Fibroblast of skin of left biceps (primary cell): ENCODE measurements at places on chromosomes 4 and X.

GRCh38 chrX:20173856-20174255 is 32.2 kb upstream of the EIF1AX start:
- no peak for DNase-seq

- DNase-seq = no peak
Measured at GRCh38 chr4:167020410-167020809, 213.9 kb downstream of the SPOCK3 start.

- no peak for DNase-seq
Measured at GRCh38 chr4:64727960-64728359, 318.7 kb upstream of the TECRL start.

GRCh38 chrX:118655561-118656246 is 71.7 kb upstream of the IL13RA1 start:
- no peak for DNase-seq

- no peak for DNase-seq
Measured at GRCh38 chr4:122814426-122814825, 12.2 kb upstream of the FGF2 start.

DNA sequence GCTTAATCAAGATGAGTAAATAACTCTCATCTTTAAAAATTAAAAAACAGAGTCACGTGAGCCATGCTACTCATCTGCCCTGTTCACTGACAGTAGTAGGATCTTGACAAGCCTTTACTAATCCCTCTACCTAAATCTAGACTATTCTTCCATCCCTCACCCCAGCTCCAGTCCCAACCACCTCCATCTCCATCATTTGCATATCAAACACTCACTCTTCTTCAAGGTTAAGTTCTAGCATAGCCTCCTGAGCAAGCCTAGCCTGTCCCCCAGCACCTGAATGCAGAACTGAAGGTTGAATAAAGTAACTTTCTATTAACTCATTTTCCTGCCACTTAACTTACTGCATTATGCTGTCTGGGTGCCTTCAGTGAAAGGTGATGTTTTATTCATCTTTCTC is 72.5 kb downstream of the YIPF7 start:
- DNase-seq = no peak
